T1000 (cell line): ENCODE measurements at places on chromosomes 12 and 14.

DNA sequence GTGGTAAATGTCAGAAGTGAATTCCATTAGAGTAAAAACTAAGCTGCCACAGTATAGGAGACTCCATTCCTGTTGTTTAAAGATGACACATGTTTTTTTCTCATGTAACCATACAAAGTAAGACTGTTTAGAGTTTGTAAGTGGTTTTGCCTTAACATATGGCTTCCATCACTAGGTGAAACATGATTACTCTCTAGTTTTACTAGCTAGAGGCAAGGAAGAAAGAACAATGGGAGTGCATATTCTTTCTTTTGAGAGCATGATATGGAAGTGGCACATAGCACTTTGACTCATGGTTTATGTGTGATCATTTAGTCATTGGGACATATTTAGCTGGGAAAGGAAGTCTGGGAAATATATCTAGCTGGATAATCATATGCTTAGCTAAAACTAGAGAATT, 7.7 kb downstream of the ATF7IP start:
- no peak for DNase-seq

- DNase-seq = no peak
Measured at GRCh38 chr14:76396714-76397187, 20.8 kb downstream of the ESRRB start.

DNA sequence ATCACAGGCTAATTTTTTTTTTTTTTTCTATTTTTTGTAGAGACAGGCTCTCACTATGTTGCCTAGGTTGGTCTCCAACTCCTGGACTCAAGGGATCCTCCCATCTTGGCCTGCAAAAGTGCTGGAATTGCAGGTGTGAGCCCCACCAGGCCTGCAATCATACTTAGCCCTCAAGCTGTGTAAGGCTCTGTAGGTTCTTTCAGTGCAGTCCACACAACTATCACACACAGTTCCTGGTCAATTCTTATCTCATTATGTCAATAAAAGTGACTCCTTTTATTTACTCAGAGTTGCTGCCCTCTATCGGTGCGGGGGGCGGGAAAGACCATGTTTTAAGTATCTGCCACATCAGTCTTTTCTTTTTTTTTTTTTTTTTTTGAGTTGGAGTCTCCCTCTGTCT, 29.0 kb downstream of the SLC2A3 start:
- DNase-seq = no peak

- DNase-seq = no peak
Measured at GRCh38 chr14:90253826-90254225, 2.5 kb upstream of the PSMC1 start.

DNA sequence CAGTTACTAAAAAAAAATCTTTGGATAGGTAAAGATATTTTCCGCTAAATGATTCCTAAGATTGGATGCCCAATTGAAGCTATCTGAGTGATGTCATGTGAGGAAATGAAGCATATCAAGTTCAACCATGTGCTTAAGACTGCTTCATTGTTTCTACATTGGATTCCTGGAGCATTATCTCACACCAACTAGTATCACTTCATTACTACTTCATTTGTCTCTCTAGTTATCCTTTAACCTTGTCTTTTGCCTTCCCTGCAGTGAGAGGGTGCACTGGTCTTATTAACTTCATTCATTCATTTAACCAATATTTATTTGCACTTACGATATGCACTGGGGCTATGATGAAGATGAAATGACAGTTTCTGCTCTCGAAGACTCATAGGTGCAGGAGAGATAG, 198.1 kb downstream of the SLC38A4 start:
- DNase-seq = no peak

DNA sequence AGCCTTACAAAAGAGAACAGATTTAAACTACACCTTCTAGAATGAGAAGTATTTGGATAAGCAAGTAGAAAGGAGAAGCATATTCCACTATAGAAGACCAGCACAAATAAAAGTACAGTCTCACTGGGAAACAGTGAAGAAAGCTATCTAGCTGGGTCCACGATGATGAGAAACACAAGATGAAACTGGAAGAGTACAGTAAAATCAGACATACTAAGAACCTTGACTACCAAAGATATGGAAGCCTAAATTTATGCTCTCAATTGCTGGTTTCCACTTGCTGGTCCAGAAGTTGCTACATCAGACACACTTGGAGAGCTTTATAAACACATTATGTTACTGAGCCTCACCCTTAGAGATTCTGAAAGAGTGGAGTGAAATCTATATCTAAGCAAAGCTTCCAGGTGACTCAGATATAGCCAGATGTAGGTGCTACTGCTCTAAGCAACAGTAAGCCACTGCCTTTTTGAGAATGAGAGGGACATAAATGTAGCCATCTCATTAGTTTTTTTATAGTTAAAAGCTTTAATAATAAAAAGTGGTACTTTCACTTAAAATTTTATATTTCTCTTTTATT, 96.3 kb upstream of the BBS10 start:
- no peak for DNase-seq

DNA sequence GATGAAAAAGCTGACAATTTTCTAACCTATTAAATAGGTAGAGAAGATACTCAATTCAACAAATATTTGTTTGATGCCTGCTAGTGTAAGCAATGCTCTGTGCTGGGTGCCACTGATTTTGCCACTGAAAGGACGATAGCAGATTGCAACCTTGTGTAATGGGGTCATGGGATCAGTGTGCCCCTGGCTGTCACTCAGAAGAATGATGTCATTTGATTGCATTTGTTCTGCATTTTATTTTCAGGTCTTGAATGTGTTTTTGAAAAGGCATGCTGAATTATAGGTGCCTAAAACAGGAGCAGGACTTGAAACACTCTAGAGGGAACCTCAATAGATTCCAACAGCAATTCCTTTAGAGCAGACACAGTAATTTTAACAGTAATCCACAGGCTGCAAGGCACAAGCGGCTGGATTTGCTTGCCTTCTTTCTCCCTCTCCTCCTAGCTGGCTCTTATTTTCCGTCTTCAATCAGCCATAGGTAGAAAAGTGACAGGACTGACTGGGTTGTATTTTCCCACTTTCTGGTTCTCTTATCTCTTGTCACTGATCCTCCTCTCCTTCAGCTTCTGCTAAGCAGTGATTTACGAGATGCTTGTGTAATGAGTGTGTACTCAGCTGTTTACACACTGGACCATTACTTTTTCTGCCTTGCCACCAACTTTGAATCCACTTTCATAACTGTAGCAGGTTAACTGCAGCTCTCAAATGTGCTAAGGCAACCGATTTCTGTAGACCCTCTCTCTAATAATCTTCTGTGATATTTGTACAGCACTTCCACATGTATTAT, 4.1 kb downstream of the PLXNC1 start:
- no peak for DNase-seq

DNA sequence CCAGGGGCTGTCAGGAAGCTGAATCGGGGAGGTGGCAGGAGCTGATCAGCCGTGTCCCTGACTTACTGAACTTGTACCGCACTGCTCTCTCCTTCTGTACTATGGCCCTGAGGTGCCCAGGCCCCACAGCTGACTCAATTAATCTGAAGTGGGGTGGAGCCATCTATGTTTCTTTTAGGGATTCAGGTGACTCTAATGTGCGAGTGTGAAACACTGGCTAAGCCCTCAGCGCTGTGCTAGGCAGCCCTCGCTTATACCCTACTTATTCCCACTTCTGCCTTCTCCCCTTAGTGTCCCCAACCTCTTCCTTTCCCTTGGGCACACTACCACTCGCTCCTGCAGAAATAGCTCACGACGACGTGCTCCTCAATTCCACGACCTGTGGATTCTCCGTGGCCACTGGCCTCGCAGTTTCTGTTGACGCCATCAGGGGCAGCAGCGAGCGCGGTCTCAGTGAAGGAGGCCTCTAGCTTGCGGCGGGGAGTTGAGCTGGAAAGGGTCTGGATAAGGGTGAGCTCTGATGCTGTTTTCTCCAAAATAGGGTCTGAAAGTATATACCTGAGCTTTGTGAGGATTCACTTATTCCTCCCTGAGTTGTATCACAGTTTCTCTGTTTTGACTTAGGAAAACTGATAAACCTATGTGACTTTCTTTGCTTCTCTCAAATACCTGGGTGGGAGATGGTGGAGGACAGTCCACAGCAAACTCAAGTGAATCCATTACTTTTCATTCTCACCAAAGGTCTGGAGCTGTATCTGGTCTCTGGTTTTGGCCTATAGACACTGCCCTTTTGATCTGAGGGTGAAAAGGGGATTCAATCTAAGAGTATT, 167.6 kb downstream of the SLC41A2 start:
- no peak for DNase-seq

DNA sequence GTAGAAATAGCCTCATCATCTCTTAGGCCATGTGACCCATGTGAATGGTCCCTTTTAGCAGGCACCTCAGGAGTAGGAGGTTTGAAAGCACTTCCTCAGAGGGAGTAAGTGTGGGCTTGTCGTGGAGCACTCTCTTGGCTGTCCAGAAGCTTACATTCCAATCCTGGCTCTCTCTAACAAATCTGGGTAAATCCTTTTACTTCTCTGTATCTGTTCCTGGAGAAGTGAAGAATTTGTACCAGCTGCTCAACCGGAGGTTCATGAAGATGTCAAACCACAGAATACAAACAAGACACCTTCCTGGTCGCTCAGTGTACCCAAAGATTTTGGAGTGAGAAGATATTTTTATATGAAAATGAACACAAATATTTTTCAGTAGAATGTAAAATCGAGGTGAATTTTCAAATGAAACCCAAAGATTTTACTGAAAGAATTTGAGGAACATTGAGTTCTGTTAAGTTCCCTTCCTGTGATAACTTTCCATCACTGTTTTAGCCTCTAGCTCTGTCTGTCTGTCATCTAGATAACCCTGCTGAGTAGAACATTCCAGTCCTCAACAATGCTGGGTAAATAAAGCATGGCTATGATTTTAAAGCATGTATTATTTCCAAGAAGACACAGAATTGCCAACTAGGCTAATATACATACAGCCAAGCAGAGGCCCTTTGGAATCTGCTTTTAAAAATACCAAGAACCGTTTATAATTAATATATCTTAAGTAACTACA, 263.9 kb upstream of the RGS6 start:
- DNase-seq = no peak

GRCh38 chr14:52442166-52442565, 110.1 kb downstream of the TXNDC16 start:
- DNase-seq = no peak

GRCh38 chr14:62029569-62029924, 267.3 kb downstream of the SNAPC1 start:
- DNase-seq = no peak
